ENCODE measurements at places on chromosomes 12 and 14.

GRCh38 chr12:69916544-69917235 is 91.7 kb downstream of the MYRFL start:
- no peak for DNase-seq

GRCh38 chr12:25759752-25760151 is 198.7 kb upstream of the RASSF8 start:
- no peak for DNase-seq

DNA sequence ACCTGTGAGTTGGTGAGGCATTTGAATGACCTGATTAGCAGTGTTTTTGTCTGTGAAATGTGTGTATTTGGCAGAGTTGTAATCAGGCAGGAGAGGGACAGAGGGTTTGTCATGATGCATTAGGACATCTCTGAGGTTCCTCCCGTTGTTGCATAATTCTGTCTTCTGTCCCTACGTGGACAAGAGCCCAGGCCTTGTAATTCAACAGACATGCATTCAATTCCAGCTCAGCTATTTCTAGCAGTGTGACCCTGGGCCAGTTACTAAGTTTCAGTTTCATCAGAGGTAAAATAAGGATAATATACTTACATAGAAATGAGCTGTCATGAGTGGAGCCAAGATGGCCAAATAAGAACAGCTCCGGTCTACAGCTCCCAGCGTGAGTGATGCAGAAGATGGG is 208.6 kb downstream of the SLC38A4 start:
- DNase-seq, result no peak

- no peak for DNase-seq
Observed at GRCh38 chr12:50066402-50066801, 9.0 kb downstream of the ASIC1 start.

GRCh38 chr12:47014474-47014873 is 64.9 kb upstream of the PCED1B start:
- no peak for DNase-seq

DNA sequence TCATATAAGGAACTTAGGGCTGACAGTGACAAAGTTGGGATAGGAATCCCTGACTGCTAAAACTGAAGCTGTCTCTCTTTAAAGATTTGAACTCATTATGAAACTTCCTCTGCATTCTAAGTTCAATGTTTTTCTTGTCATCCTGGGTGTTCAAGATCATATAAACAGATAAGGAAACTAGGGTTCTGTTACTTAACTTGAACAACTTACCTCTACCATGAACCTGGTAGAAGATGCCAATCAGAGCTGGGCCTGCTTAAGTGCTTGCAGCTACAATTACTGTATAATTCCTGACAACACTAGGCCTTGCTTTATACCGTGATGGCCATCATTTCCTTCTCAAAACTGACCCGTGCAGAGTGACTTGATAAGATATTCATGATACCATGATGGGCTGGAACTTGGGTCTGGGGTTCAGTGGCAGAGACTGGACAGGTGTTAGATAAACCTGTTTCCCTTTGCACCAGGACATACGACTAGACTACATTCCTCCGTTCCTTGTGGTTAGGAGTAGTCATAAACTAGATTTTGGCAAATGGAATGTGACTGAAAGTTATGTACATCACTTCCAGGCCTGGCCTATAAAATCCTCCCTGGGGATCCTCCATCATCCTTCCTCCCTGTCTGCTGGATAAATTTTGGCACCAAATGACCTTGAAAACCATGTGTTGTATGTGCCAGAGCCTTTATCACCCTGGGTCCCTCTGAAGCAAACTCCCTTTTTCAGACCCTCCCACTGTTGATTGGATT is 172.2 kb upstream of the PRICKLE1 start:
- no peak for DNase-seq

DNA sequence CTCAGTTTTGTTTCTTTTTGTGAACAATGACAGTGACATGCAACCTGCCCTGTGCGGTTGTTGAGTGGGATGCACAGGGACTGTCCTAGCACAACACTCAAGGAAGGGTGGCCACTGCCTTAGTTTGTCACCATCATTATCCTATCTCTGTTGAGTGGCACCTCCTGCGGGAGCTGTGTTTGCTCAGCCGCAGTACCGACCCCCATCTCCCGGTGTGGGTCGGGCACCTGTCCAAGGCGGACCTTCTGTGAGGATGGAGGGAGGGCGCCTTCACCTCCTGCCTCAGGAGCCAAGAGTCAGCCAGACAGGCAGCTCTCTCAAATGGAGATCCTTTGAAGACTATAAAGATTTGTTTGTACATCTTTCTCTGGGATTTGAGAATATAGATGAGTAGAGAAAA is 142.1 kb downstream of the TSPAN9 start:
- no peak for DNase-seq

DNA sequence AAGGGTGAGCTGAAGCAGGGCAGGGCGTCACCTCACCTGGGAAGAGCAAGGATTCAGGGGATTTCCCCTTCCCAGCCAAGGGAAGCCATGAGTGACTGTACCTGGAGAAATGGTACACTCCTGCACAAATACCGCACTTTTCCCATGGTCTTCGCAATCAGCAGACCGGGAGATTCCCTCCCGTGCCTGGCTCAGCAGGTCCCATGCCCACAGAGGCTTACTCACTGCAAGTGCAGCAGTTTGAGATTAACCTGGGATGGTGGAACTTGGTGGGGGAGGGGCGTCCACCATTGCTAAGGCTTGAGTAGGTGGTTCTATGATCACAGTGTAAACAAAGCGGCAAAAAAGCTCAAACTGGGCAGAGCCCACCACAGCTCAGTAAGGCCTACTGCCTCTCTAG is 11.0 kb upstream of the DHRS4 start:
- no peak for DNase-seq

- DNase-seq, result no peak
Observed at GRCh38 chr14:89246290-89246689, 170.7 kb downstream of the FOXN3 start.

Data from C1 segment of cervical spinal cord (tissue), 14 donors.